ENCODE measurements at places on chromosomes 3 and 15. TPM values are rescaled to one million over a fixed set of nuclear protein-coding genes. Genes with fewer than 3 reads are reported as not detected.

GRCh38 chr15:87496109-87496508 lies 760.4 kb downstream of the NTRK3 start:
- peaks cover 36% of the 10 kb centered on the region for H3K4me1 ChIP-seq
- no peak for DNase-seq
- H3K4me3 ChIP-seq: no peak overlapping the region
- H3K36me3 ChIP-seq: no peaks in the 10 kb centered on the region

Gene SHC4
- total RNA-seq: not detected

DNA sequence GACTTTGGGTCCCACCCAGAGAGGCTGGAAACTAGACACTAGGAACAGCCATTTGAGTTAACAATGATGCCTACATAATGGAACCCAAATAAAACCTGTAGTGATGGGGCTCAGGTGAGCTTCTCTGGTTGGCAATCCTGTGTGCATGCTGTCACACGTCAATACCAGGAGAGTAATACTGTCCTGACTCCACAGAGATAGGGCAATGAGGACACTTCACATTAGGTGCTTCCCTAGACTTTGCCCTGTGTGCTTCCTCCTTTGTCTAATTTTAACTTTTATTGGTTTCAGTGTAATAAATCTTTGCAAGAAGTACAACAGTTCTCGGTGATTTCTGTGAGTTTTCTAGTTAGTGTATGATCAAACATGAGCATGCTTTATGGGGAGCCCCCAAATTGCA lies 281.8 kb upstream of the ARRDC4 start:
- H3K36me3 ChIP-seq: no peaks in the 10 kb centered on the region
- H3K27ac ChIP-seq: no peak overlapping the region
- H3K4me3 ChIP-seq: no peak overlapping the region
- no peak for DNase-seq
- H3K4me1 ChIP-seq: no peaks in the 10 kb centered on the region
- no peaks in the 10 kb centered on the region for H3K27me3 ChIP-seq

Gene POLQ
- total RNA-seq: 0.24 TPM

GRCh38 chr3:65126527-65127410 lies 439.0 kb upstream of the ADAMTS9 start:
- H3K27me3 ChIP-seq: no peaks in the 10 kb centered on the region
- DNase-seq: no peak
- no peak overlapping the region for H3K4me3 ChIP-seq
- no peaks in the 10 kb centered on the region for H3K4me1 ChIP-seq
- H3K36me3 ChIP-seq: no peaks in the 10 kb centered on the region

DNA sequence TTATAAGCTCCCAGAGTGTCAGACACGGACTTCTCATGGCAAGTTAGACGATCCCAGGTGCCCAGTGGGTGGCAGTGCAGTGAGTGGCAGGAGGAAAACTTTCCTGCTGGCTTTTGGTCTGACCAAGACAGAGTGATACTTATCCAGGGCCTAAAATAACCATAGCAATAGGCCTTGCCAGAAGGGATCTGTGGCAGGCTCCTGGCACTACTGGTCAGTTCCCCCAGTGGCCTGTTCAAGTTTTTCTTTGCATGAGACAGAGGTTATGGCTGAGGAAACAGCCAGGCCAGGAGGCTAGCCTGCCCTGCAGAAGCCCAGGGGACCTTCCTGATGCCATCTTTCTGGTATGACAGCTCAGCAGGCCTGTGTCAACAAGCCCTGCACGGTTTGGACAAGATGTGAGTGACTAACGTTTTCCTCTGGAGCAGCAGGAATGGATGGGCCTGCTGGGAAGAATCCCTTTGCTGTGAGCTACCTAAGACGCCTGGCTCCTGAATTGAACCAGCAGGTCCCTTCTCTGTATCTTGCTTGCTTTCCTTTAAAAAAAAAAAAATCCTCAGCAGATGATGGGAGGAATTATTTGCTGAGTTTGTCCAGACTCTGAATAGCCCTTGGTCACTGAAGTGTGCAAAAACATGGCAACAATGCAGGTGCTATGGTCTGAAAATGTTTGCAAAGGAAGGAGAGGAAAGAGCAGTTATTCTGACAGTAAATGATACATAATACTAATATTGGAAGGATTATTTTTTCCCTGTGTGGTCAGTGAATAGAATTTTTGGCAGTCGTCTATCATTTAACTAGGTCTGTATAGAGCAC lies 18.0 kb downstream of the SCG5 start:
- H3K4me3 ChIP-seq: no peak overlapping the region
- peak; percentile 56 for DNase-seq
- H3K27ac ChIP-seq: peak overlapping the region; percentile 38
- no peaks in the 10 kb centered on the region for H3K36me3 ChIP-seq
- H3K27me3 ChIP-seq: no peaks in the 10 kb centered on the region
- peaks cover 13% of the 10 kb centered on the region for H3K4me1 ChIP-seq

- no peak overlapping the region for H3K4me3 ChIP-seq
- no peak overlapping the region for H3K27ac ChIP-seq
- no peaks in the 10 kb centered on the region for H3K36me3 ChIP-seq
These were observed 301.6 kb upstream of the MANF start for GRCh38 chr3:51083490-51083889.

DNA sequence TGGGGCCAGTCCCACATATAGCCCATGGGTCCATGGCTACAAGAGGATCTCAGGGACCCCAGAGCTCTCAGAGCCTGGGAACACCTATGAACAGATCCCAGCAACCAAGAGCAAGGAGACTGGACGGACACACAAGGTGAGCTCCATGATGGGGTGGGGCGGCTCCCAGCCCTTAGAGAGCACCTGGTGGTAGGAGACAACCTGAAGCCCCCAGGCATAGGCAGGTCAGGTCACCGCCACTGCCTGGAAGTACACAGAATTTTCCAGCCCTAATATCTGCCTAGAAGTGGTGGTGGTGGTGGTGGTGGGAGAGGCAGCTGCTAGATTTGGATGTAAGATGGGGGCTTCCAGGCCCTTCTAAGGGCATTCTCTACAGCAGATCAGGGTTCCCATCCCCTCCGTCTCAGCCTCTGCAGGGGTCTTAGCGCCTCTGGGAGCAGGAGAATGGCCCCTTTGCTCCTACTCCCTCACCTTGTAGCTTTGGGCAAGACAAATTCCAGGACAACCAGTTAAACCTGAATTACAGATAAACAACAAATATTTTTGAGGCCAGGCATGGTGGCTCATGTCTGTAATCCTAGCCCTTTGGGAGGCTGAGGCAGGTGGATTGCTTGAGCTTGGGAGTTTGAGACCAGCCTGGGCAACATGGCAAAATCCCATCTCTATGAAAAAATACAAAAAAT lies 9.2 kb downstream of the SH2D7 start:
- H3K27ac ChIP-seq: no peak overlapping the region
- no peak overlapping the region for H3K4me3 ChIP-seq
- DNase-seq: no peak
- H3K27me3 ChIP-seq: no peaks in the 10 kb centered on the region
- H3K4me1 ChIP-seq: no peaks in the 10 kb centered on the region

Gene IGDCC3
- total RNA-seq: not detected

- no peaks in the 10 kb centered on the region for H3K36me3 ChIP-seq
- H3K4me3 ChIP-seq: no peak overlapping the region
- H3K27me3 ChIP-seq: no peaks in the 10 kb centered on the region
These were observed 35.8 kb upstream of the LRTM1 start for GRCh38 chr3:54963641-54964040.

Gene GOLGA8M
- not detected for total RNA-seq

DNA sequence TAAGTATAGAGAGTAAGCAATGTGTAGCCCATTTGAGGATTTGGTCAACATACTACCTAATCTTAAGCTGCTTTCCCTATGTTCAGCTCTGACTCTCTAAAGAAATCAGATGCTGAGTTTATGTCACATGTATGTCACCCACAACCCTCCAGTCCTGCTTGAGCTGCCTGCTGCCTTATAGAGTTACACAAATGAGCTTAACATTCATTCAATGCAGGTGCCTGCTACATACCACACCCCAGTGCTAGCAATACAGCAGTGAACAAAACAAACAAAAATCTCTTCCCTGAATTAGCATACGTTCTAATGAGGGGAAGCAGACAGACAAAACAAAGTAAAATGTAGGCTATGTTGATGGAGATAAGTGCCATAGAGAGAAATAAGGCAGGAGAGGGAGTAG lies 93.0 kb downstream of the HHLA2 start:
- H3K4me1 ChIP-seq: no peaks in the 10 kb centered on the region
- H3K27me3 ChIP-seq: no peaks in the 10 kb centered on the region
- no peaks in the 10 kb centered on the region for H3K36me3 ChIP-seq
- no peak overlapping the region for H3K4me3 ChIP-seq
- H3K27ac ChIP-seq: no peak overlapping the region

Gene ECE2
- total RNA-seq: not detected

DNA sequence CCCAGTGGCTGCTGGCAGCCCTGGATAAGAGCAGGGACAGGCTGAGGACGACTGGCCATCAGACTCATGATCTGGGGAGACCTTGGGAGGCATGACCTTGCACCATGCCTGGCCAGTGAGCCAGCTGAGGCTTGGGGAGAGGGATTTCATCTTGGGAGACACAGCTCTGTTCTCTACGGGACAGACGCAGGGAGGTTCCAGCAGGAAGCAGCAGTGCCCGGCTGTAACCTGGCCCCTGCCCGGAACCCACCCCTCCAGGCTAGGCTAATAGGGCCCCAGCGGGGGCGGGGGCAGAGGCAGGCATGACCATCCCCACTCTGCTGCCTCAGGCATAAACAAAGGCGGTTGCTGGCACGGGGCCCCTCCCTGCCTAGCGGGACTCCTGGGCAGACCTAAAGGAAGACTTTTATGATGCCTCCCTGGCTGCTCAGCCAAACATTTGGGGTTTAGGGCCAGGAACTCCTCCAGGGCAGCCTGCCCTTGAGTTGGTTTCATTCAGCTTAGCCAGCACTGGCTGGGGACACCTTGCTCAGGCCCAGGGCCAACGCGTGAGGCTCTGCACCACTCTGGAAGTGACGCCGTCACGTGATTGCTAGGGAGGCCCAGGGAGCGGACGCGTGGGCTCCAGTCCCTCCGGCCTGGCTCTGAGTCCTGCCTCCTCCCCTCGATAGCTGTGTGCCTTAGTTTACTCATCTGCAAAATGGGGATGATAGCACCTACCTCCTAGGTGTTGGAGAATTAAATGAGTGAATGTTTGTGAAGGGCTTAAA lies 27.6 kb downstream of the HDAC11 start:
- H3K36me3 ChIP-seq: no peaks in the 10 kb centered on the region
- no peaks in the 10 kb centered on the region for H3K4me1 ChIP-seq
- H3K27me3 ChIP-seq: no peaks in the 10 kb centered on the region
- no peak overlapping the region for H3K27ac ChIP-seq
- no peak overlapping the region for H3K4me3 ChIP-seq

GRCh38 chr15:34651997-34652725 lies 68.7 kb upstream of the GOLGA8B start:
- H3K4me1 ChIP-seq: no peaks in the 10 kb centered on the region
- no peaks in the 10 kb centered on the region for H3K27me3 ChIP-seq
- no peak overlapping the region for H3K27ac ChIP-seq

GRCh38 chr15:78064544-78064943 lies 13.0 kb downstream of the TBC1D2B start:
- H3K27me3 ChIP-seq: no peaks in the 10 kb centered on the region
- peaks cover 83% of the 10 kb centered on the region for H3K4me1 ChIP-seq
- H3K4me3 ChIP-seq: no peak overlapping the region
- no peaks in the 10 kb centered on the region for H3K36me3 ChIP-seq
- H3K27ac ChIP-seq: peak overlapping the region; percentile 83
- DNase-seq: no peak

Gene IGSF10
- not detected for total RNA-seq

Gene DAZL
- total RNA-seq: not detected

GRCh38 chr3:167808910-167809309 lies 73.4 kb downstream of the SERPINI1 start:
- H3K36me3 ChIP-seq: no peaks in the 10 kb centered on the region
- H3K4me3 ChIP-seq: no peak overlapping the region
- H3K4me1 ChIP-seq: peaks cover 17% of the 10 kb centered on the region
- no peaks in the 10 kb centered on the region for H3K27me3 ChIP-seq

Gene NR2E3
- not detected for total RNA-seq

DNA sequence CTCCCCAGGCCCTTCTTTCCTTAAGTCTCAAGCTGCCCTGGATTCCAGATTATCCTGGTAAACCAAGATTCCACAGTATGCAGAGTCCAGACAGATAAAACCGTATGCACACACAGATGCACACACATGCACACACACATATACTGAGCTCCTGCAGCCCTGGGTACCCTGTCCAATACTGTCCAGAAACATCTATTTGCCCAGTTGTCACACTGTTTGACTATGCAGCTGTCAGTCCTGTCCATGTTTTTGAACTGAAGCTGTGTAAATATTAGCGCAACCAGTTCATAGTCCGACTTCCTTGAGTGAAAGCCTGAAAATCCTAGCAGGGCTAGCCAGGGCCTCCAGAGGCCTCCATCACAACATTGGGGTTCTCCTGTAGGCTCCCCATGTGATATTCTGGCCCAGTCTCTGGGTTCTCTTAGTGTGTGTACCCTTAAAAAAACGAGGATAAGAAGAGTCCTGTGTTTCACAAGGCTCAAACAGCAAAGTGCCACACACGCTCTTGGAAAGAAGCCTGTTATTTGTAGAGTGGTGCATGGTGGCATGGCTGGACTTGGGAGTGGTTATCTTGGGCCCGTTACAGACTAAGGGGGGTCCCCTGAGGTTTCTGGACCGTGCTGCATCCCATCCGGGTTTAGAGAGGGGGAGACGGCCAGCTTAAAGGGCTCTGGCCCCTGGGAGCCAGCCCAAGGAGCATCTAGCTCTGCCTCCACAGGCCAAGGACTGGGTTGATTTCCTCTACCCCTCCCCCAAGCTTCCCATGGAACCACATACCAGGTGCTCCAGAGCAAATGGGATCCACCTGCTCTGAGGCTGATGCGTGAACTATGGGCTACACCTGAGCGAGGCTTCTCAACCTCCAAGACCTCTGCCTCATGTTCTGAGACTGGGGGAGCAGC lies 108.3 kb downstream of the IQSEC1 start:
- H3K36me3 ChIP-seq: no peaks in the 10 kb centered on the region
- peaks cover 89% of the 10 kb centered on the region for H3K4me1 ChIP-seq
- no peaks in the 10 kb centered on the region for H3K27me3 ChIP-seq
- peak overlapping the region; percentile 70 for H3K27ac ChIP-seq

Gene GOLGA6L7
- not detected for total RNA-seq

Gene RBP2
- total RNA-seq: not detected

DNA sequence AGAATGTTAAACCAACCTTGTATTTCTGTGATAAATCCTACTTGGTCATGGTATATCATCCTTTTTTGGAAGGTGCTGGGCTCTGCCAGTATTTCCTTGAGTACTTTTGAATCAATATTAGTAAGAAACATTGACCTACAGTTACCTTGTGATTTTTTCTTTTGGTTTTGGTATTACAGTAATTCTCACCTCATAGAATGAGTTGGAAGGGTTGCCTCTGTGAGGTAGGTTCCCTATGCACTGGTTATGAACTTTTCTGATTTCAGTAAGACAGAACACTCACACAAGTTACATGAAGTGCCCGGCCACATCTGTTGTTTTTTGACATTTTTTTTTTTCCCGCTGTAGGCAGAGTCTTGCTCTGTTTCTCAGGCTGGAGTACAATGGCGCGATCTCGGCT lies 20.0 kb downstream of the PCCB start:
- H3K4me3 ChIP-seq: no peak overlapping the region
- DNase-seq: no peak
- H3K27ac ChIP-seq: no peak overlapping the region
- peaks cover 3% of the 10 kb centered on the region for H3K4me1 ChIP-seq
- peaks cover 6% of the 10 kb centered on the region for H3K36me3 ChIP-seq

- H3K27ac ChIP-seq: no peak overlapping the region
- no peaks in the 10 kb centered on the region for H3K36me3 ChIP-seq
- H3K27me3 ChIP-seq: no peaks in the 10 kb centered on the region
- H3K4me3 ChIP-seq: no peak overlapping the region
These were observed 326.5 kb upstream of the GBE1 start for GRCh38 chr3:82087958-82088357.

GRCh38 chr3:135034891-135035440 lies 239.9 kb downstream of the EPHB1 start:
- H3K27ac ChIP-seq: no peak overlapping the region
- DNase-seq: no peak
- no peaks in the 10 kb centered on the region for H3K27me3 ChIP-seq
- H3K4me3 ChIP-seq: no peak overlapping the region
- H3K36me3 ChIP-seq: no peaks in the 10 kb centered on the region
- no peaks in the 10 kb centered on the region for H3K4me1 ChIP-seq

All from gastrocnemius medialis (tissue), 4 donors.